Esophagus muscularis mucosa (tissue), 4 donors: ENCODE measurements at places on chromosomes 4 and X. TPM values are rescaled to one million over a fixed set of nuclear protein-coding genes. Genes with fewer than 3 reads are reported as not detected.

- no peak for DNase-seq
Observed at GRCh38 chr4:37541956-37542355, 144.2 kb downstream of the RELL1 start.

- no peak for DNase-seq
Observed at GRCh38 chr4:6991249-6991648, 51.9 kb upstream of the TADA2B start.

GPR50 gene
- total RNA-seq = not detected

DNA sequence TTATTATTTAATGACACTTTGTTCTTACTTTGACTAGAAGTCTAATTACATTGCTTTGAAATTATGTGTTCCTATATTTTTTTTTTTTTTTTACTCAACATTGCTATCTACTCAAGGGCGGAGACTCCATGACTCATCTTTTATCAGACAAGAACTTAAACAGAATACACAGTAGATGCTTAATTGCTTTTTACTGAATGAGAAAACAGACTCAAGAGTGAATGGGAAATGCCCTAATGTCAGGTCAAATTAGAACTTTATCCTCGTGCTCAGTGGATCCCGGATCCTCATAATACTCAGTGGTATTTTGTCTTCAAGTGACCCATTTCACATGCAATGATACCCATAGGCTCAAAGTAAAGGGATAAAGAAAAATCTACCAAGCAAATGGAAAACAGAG lies 954.5 kb upstream of the IGFBP7 start:
- DNase-seq = no peak

HAUS7 gene
- 24.1 TPM for total RNA-seq

DNA sequence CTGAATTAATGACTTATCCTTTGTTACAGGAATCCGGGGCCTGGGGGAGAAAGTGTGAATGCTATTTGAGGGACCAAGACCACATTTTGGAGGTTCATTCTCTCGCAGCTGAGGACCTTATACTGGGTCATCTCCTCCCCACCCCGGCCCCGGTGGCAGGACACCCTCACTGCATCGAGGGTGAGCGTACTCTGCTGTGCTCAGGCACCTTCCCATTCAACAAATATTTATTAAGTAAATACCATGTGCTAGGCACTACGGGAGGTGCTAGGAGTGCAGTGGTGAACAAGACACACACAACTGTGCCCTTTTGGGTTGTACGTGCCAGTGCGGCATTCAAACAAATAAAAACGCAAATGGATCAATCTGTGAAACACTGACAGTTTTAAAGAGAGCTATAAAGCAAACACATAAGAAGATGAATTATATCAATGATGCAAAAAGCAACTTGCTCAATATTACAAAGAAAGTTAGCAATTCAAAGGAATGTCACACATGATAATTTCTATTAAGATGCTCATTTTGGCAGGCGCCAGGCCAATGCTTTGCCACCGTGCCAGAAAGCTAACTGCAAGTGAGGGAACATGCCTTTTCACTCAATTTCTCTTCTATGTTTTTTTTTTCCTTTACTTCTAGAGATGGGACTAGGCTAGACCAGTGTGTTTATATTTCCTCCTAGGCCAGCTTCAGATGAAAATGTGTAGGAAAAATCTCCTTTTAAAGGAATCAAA lies 24.6 kb downstream of the ADGRG2 start:
- no peak for DNase-seq

ABCD1 gene
- total RNA-seq = 36.2 TPM

UNC5C gene
- total RNA-seq = 2.4 TPM

- DNase-seq = no peak
Observed at GRCh38 chr4:41939016-41939626, 3.9 kb downstream of the TMEM33 start.

ADGRG2 gene
- 2.7 TPM for total RNA-seq

GRCh38 chrX:21657318-21658151 lies 595 bp downstream of the KLHL34 start:
- DNase-seq = no peak

- DNase-seq = no peak
Observed at GRCh38 chr4:174789657-174790056, 39.4 kb downstream of the GLRA3 start.

DNA sequence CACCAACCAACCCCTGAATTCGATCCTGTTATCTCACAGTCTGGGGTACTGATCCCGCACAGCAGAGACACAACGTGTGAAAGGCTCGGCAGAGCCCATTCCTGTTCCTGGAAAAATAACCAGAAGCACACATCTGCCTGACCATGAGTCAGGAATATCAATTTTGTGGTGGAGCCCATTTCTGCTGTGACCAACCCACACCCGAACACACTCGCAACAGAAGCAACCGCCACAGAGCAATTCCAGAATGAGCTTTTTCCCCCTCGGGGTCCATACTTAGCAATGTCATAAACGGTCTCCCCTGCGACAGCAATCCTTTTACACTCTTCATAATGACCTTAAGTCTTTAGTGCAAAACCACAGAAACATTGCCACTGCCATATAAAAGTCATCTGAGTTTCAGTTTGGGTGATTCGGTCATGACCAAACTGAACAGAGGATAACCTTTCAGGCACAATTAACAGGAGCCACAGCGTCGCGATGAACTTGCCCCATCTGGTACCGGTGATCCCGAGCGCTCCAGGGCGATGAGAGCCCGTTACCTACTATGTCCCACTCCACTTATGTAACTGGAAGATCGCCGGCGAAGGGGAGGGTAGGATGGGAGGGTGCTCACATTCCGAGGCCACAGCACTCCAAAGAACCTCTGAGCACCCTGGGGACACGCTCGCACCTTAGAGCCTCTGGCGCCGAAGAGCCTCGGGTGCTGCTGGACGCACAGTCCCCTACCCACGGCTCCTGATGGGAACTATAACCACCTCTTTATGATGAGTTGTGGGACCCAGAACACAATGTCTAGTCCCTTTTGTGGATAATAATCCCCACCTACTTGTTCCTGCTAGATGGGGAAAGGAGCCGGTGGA lies 1.1 kb downstream of the MECP2 start:
- no peak for DNase-seq

F9 gene
- not detected for total RNA-seq

DNA sequence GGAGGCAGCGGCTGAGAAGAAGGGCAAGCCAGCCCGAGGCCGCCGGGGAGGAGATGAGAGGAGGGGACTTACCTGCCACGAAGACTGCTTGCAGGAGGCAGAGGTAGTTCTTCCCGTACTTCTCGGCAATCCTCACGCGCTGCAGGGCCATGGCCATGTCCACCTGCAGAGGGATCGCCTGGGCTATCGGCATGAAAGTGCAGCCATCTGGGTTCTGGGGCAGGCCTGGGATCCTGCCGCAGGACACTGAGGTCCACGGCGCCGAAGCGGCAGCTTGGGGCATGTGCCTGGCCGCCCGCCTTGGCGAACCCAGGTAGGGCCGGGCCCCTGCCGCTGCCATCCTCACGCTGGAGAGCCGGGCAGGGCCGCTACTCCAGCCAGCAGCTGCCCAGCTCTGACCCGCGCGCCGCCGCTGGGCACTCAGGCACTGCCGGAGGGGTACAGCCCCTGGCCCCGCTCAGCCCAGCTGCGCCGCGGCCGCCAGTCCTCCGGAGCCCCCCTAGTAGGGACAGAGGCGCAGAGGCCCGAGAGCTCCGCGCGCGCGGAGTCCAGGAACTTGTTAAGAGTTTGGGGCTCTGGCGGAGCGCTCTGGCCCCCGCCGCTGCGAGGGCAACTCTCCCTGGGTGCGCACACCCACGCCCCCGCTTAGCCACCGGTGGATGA lies 16.0 kb downstream of the MCF2 start:
- no peak for DNase-seq

MAGED4 gene
- 7.6 TPM for total RNA-seq
